Gastroesophageal sphincter (tissue), 4 donors: ENCODE measurements at places on chromosomes 16 and 17. TPM values are rescaled to one million over a fixed set of nuclear protein-coding genes. Genes with fewer than 3 reads are reported as not detected.

The NPTX1 gene
- total RNA-seq, result 1.2 TPM

The NLRC3 gene
- 1.1 TPM for total RNA-seq

The CDH11 gene
- 53.6 TPM for total RNA-seq

DNA sequence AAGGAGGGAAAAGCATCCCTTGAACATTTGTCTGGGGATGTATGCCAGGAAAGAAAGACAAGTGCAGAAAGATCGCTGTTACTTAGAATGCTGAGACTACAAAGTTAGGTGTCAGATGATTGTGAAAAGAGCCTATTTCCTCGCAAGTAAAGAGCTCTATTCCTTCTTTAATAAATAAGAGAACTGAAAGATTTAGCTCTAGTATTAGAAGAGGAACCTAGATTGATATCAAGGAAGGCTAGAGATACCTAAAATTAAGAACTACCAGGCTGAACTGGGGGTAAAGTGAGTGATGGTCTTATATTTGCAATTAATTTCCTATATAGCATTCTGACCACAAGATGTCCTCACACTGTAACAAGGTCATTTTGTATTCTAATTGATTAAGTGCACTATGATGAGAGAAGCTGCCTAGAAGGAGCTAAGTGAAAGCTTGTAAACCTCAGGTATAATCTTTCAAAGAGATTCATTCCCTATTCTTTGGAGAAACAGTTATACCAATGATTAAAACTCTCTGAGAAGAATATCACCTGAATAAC, 62.3 kb downstream of the SSH2 start:
- no peak for ATAC-seq
